ENCODE measurements at places on chromosomes 3 and 15.

DNA sequence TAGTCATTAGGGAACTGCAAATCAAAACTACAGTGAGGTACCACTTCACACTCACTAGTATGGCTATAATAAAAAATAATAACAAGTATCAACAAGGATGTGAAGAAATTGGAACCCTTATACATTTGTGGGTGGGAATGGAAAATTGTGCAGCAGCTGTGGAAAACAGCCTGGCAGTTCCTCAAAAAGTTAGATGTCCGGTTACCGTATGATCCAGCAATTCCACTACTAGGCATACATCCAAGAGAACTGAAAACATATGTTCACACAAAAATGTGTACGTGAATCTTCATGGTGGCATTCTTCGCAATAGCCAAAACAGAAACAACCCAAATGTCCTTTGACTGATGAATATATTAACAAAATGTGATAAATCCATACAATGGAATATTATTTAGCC, 187.9 kb upstream of the LYSMD4 start:
- no peak for DNase-seq

- no peak for DNase-seq
These were observed 69.5 kb upstream of the MBNL1 start for GRCh38 chr3:152199102-152199840.

DNA sequence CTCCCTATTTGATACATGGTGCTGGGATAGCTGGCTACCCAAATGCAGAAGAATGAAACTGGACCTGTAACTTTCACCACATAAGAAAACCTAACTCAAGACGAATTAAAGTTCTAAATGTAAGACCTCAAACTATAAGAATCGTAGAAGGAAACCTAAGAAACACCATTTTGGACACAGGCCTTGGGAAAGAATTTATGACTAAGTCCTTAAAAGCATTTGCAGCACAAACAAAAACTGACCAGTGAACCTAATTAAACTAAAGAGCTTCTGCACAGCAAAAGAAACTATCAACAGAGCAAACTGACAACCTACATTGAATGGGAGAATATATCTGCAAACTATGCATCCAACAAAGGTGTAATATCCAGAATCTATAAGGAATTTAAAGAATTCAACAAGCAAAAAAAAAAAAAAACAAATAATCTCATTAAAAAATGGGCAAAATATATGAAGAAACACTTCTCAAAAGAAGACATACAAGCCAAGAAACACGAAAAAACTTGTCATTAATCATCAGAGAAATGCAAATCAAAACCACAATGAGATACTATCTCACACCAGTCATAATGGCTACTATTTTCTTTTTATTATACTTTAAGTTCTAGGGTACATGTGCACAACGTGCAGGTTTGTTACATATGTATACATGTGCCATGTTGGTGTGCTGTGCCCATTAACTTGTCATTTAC, 37.0 kb downstream of the HDGFL3 start:
- no peak for DNase-seq

DNA sequence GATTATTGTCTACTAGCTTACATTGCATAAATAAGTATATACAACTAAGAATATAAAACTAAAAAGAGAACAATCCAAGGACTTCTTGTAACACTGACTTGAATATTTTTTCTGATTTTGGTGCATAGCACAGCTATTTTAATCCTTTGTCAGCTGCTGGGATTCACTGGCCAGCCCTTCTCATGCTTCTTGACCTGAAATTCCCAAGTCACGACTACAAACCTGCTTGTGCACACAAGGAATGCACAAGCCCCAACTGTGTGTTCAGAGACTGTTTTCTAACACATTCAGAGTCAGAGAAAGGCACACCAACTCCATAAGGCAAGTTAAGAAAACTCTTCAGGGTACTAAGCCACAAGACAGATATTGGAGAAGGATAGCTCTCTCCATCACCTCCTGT, 80.9 kb downstream of the TNIK start:
- no peak for DNase-seq

- no peak for DNase-seq
These were observed 15.1 kb downstream of the LACTB start for GRCh38 chr15:63136742-63137141.

Measured in keratinocyte (primary cell).